Activated T-cell treated with anti-CD3 and anti-CD28 coated beads for 4 hours (primary cell): ENCODE measurements at places on chromosomes 16 and 17.

- no peak for DNase-seq
Observed at GRCh38 chr17:7179317-7180254, at the start of gene ASGR1. ASGR1 (minus strand) TSS chr17:7179370; CDS start chr17:7178563, 807 bp downstream.

DNA sequence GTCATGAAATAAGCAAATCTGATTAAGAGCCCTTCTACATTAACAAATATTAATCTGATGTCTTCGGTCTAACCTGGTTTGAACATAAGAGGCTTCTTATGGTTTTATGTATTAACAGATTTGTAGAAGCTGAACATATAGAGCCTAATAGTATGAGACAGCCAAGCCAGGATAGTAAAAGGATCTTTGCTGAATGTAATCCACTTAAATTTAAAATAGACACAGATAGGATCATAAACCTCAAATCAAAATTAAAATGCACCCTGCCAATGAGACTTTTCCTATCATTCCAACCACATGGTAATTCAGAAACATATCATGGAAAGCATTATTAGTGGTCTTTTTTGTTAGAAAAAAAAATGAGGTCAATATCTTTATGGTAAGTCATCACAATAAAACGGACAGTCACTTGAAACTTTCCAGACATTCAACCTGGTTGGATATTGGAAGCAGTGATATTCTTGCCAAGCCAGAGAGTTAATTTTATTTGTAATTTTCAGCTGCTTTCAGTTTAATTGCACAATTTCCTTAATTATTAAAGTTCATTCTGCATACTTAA lies 606.9 kb upstream of the SALL1 start:
- no peak for DNase-seq

- DNase-seq: no peak
Observed at GRCh38 chr17:31313982-31314781, at the start of gene EVI2B. EVI2B (minus strand) TSS chr17:31314054; CDS start chr17:31305609, 8,445 bp downstream.

DNA sequence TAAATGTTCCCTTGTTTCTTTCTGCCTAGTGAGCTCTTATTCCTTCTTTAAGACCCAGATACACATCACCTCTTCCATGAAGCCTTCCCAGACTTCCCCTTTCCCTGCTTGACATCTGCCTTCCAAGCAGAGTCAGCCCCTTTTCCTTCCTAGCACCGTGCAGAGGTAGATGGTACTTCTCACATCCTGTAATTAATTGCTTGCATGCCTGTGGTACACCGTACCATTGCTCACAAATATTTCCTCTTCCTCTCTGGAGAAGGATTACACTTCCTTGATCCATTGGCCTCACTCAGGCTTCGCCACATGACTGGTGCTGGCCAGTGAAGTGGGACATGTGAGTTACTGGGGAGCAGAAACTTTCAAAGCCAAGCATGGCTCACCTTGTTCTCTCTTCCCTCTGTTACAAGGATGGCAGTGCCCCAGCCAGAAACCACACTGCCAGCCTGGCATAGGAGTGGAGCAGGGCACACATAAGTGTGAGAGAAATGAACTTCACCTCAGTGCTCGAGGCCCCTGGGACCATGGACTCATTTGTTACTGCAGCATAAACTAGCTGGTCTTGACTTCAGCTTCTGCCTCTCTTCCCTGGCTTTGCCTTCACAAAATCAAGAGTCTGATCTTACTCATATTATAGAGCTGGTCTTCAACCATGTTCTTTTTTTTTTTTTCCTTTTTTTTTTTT lies 44.0 kb downstream of the SOST start:
- no peak for DNase-seq

- no peak for DNase-seq
Observed at GRCh38 chr17:45368651-45369050, 51.8 kb upstream of the MAP3K14 start.

DNA sequence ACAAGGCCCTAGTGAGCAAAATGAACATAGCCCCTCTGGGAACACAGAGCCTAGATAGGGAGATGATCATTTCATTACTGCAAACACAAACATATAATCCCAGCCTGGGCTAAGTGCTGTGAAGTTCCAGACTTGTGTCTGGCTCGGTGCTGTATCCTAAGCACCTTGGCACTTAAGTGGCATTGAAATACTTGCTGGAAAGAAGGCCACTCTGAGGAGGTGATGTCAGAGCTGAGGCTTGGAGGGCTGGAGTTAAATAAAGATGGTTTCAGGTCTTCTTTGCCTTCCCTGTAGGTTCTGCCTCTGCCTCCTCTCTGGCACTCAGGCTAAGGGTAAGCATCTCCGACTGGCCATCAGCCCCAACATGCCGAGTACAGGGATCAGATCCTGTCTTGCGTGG lies 2.4 kb upstream of the CACNA1G start:
- DNase-seq: no peak

- no peak for DNase-seq
Observed at GRCh38 chr17:55454906-55455474, 33.4 kb upstream of the MMD start.

GRCh38 chr16:85524630-85525419 lies 88.3 kb upstream of the GSE1 start:
- no peak for DNase-seq

DNA sequence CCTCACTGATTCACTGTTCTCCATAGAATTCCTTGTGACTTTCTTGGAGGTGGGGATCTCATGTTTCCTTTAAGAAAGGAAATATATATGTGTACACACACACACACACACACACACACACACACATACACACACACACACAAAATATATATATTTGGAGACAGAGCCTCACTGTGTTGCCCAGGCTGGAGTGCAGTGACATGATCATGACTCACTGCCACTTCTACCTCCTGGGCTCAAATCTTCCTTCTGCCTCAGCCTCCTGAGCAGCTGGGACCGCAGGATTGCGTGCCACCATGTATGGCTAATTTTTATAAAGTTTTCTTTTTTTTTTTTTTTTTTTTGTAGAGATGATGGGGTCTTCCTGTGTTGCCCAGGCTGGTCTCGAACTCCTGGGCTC lies 45.9 kb downstream of the CDH13 start:
- DNase-seq: no peak

- no peak for DNase-seq
Observed at GRCh38 chr17:31509095-31509804, 117.8 kb downstream of the RAB11FIP4 start.

DNA sequence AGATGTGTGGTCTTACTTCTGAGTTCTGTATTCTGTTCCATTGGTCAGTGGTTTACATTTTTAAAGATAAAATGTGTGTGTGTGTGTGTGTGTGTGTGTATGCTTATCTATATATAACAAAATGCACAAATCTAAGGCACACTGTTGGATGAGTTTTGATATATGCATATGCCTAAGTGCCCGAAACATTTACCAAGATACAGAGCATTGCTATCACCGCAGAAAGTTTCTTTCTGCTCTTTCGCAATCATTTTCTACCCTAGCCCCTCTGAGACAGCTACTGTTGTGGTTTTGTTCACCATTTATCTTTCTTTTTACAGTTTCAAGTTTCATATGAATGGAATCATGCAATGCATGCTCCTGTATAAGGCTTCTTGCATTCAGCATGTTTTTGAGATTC lies 97.0 kb downstream of the MRTFB start:
- no peak for DNase-seq

DNA sequence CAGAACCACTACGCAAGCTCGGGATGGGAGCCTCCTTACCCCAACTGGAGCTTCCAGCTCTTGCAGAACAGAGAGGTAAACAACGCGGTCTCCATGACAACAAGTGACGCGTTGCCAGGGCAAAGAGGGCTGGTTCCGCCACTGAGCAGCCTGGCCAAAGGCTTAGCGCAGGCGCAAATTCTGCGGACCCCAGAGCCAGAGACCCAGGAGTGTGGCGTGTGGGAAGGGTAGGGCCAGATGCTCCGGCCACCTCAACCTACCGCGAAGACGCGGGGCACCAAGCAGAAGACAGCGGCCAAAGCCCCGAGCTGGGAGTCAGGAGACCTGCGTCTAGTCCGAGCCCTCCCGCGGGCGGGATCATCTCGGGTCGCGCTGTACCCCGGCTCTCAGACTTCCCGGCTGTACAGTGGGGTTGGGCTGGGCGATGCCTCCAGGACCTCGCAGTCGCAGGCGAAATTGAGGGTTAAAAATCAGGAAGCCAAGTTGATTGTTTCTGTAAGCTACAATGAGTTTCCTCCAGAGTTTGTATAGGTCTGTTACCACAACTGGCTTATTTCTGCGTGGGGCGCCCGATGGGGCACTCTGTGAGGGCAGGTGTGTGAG lies at the start of gene TEKT1:
Gene TEKT1 (minus strand): TSS at position 69 of the 603 bp plus-strand sequence. CDS start 1,353 bp downstream, outside the sequence.
- peak; percentile 50 for DNase-seq

GRCh38 chr17:44745301-44745700 lies 13.5 kb upstream of the ADAM11 start:
- DNase-seq: no peak

DNA sequence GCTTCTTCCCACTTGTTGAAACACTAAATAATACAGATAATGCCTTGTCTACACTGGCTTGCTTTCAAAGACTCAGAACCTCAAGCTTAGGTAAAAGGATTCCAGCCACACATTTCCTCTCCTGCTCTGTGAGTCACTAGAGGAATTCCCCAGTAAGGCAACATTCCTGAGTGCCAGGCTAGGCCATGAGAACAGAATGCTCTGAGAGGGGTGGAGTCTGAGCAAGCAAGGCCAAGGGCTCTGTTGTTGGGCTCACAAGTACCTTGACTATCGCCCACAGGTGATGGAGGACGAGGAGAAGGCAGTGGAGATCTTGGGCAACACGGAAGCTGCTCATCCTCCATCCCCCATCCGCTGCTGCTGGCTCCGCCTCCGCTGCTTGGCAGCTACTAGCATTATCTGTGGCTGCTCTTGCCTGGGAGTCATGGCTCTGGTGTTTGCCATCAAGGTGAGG lies 6.7 kb upstream of the PHKG2 start:
- DNase-seq: no peak

- DNase-seq: peak; percentile 68
Observed at GRCh38 chr16:84970447-84971127, 40.7 kb downstream of the ZDHHC7 start.

GRCh38 chr17:77235370-77235941 lies 94.7 kb downstream of the SEC14L1 start:
- DNase-seq: no peak

DNA sequence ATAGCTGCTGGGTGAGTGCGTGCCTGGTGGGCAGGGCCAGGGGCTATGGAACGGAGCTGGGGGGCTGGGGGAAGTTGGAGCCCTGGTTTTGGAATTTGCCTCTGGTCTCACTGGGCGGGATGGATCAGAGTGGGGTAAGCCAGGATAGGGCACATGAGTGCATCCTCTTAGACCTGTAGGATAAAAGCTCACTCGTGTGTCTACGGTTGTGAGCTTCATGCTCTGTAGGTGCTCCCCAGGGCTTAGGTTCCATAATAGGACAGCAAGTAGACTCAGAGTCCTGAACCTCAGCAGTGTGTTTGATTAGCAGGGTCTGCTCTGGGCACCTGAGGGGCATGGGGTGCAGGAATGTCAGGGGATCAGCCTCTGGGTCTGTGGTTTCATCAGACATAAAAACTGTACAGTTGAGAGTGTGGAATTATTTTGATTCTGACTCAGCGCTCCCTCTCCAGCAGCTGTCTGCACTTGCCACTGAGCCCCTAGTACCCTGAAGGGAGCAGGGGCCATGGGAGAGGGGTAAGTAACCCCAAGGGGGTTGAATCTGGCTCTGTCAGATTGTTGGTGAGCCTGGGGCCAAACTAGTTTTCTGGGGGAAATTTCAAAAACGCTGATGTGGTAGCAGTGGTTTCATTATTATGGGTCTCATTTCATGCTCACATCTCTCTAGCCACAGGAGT lies 84.2 kb upstream of the LGALS9 start:
- DNase-seq: no peak

DNA sequence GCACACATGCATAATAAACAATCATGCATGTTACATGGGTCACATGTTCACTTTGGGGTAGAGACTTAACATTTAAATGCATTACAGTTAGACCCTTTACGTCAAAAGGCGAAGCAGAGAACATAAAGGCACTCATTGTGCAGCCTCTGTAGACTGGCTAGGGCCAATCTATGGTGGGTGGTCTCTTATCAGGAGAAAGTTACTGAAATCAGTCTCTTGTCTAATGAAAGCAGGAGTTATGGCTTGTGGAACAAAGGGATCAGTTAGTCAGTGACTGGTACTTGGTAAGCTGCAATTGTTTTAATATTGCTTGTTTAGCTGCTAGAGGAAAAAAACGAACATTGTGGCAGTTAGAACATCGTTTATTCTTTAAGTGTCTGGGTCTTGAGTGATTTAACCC lies 1.4 kb upstream of the CNEP1R1 start:
- DNase-seq: no peak

- DNase-seq: no peak
Observed at GRCh38 chr17:63826468-63827001, 696 bp upstream of the PSMC5 start.
